ENCODE measurements at places on chromosomes 5 and 9.

DNA sequence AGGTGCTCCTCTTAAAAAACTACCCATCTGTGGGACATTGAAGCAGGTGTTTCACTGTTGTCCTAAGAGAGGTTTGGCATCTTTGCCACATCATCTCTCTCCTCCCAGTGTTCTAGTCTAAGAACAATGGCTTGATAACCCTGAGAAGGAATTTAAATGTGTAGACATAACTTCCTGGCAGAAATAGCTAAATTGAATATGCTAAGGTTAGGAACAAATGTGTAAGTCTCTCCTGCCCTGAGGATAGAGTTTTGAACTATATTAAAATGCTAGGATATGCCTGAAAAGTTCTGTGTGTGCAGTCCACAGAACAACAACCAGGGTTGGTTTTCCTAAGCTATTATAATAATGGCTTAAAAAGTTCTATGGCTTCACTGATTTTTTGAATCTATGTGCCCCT, 106.6 kb downstream of the LRRC70 start:
- no peak for DNase-seq

GRCh38 chr5:148986636-148987035, 76.2 kb downstream of the SH3TC2 start:
- DNase-seq: no peak

DNA sequence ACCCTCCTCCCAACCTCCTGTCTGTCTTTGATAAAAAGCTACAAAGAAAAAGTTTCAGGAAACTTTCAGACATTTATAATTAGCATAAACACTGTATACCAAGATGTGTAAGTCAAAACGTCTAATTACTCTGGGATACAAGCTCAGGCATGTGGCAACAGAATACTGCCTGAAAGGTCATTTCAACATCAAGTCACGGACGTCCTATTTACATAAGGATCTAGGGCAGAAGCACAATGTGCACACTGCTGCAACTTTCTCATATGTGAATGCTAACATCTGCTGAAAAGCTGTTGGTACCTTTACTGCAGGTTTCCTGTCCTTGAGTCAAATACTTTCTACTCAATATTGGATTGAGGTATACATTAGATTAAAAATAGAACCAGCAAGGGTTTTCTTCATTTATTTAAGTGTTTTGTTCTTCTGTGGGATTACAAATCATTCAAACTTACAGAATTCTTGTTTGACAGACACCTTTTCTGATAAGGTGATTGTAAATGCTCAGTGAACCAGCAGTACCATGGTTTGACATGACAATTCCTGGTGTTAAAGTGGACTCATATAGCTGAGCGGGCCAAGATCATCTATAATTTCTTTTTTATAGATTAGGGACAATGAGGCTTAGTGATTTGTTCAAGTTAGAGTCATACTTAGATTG, 36.8 kb downstream of the ELL2 start:
- no peak for DNase-seq

GRCh38 chr9:78143281-78144007, 92.4 kb upstream of the CEP78 start:
- DNase-seq: no peak

- DNase-seq: no peak
Observed at GRCh38 chr9:128420060-128420650, 502 bp upstream of the CERCAM start.

- no peak for DNase-seq
Observed at GRCh38 chr5:31987985-31988710, 186.0 kb downstream of the GOLPH3 start.

GRCh38 chr5:94239266-94239665, 379.1 kb downstream of the KIAA0825 start:
- DNase-seq: no peak

DNA sequence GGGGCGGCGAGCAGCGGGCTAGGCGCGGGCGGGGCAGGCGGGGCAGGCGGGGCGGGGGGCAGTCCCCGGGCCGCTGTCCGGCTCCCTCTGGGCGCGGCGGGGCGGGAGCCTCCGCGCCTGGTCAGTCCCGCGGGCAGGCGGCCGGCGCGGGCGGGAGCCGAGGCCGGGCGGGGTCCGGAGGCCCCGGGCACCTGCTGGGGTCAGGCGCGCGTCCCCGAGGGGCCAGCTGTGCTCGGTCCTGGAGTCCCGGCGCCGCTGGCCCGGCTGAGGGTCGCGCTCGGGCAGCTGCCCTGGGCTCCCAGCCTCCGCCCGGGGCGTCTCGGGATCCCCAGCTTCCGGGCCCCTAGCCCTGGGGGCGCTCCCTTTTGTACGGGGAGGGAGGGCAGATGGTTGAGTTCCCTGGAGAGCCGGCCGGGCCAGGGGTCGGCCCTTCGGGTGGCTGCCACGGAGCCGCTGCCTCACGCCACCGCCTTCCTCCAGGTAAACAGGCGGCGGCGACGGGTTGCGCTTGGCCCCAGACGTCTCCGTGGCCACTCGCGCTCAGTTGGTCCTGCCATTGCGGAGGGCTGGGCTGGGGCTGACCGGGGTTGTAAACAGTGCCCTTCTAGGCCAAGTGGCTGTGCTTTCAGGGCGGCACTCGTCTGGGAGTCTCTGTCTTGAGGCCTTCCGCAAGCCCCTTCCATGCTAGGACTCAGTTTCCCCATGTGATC, 473 bp downstream of the ZBTB34 start:
- no peak for DNase-seq

DNA sequence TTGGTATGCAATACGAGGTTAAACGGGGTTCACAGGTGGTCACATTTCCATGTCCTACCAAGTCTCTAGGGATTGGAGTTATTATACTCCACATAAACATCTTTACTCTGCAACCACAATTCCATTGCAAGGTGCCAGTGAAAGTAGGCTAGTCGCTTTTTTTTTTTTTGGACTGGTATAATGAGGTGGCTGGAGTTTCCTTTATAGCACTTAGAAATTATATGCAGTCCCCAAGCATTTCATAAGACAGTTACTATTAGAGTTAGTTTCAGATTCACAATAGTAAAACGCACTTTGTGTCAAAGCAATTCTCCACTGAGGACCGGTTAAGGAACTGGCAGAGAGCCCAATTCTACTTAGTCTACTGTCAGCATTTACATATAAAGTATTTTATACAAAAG, 1.4 kb downstream of the MEF2C start:
- DNase-seq: no peak

GRCh38 chr9:83066771-83067170, 3.8 kb upstream of the RASEF start:
- no peak for DNase-seq

DNA sequence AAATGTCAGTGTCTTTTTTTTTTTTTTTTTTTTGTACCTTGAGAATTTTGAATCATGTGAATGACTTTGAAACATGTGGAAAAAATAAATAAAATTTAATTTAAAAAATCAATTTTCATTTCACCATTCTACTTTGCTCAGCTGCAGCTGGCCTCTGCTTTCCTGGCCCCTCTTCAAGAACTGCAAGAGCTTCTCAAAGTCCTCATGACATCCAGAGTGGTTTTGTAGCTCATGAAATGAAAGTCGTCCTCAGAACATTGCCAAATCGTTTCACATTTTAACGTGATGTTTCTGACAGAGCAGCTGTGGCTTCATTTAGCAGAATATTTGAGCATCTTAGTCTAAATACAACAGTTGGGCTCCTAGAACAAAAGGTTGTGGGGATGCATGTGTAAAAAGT, 47.9 kb upstream of the TMEM215 start:
- DNase-seq: no peak

- no peak for DNase-seq
Observed at GRCh38 chr5:107169867-107170266, 500.9 kb downstream of the EFNA5 start.

- no peak for DNase-seq
Observed at GRCh38 chr5:148482697-148483462, 99.1 kb downstream of the FBXO38 start.

- DNase-seq: no peak
Observed at GRCh38 chr5:177419046-177419445, 7.4 kb upstream of the GRK6 start.

GRCh38 chr5:101292199-101292598, 389.1 kb upstream of the ST8SIA4 start:
- DNase-seq: no peak

DNA sequence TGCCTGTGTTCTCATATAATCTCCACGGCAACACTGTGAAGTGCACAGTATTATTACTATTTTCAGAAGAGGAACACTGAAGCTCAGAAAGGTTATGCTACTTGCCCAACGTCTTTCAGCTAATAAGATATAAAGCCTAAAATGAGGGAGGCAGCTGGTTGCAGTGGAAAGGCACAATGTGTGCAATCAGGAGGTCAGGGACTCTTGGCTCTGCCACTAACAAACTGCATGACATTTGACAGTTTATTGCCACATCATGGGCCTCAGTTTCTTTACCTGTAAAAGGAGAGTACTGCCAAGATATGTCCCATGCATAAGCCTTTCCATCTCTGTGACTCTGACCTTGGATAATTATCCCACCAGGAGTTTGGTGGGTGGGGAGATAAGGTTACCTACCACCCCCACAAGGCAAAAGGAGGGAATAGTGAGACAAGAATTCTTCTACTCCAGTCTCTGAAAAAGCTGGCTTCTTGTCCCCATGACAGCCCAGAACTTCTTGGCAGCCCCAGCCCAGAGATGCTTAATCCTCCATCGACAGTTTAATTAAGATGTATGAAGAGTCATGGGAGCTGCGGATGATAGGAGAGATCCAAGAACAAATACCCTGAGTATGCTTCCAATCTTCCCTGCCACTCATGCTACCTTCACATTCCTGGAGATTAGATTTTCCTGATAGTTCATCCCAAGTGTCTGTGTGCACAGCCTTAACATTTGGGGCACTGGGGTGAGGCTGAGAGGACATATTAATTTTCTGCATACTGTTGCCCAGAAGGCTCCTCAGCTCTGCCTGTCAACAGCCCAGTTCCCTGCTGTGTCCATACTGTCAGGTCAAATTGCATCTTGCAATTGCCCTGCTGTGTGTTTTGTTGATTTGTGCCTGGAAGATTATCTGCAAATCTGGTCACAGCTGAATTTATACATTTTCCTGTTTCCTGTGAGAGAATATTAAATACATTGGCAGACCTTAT, 271.2 kb downstream of the FAM114A2 start:
- no peak for DNase-seq

DNA sequence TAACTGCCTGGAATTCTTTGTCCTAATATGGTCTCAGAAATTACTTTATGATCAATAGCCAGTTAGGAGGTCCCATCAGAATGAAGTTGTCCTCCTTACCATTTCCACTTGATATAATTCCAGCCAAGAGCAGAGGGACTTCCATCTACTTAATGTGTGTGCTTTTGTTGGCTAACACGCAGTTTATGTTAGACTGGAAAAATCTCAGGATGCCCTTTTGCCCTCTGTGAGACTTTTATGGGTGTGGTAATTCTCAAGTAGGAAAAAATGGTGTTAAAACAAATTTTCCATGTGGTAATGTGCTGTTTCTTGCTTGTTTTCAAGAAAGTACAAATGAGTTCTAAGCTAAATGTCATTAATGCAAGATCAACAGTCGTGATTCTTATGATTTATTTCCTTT, 327.1 kb downstream of the MTRR start:
- no peak for DNase-seq

- no peak for DNase-seq
Observed at GRCh38 chr9:86531273-86531970, 177.2 kb upstream of the TUT7 start.

- DNase-seq: no peak
Observed at GRCh38 chr5:96816991-96817390, 9.2 kb upstream of the ERAP1 start.

DNA sequence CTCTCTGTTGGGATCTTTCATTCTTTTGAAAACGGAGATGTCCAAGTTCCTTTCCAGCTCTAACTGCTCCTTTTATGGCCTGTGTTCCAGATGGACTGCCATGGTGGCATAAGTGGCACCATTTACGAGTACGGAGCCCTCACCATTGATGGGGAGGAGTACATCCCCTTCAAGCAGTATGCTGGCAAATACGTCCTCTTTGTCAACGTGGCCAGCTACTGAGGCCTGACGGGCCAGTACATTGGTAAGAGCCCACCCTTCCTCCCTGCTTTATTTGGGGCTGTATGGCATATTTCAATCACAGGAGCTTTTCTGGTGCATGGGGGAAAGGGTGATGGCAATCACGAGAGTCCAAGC, 4.8 kb downstream of the GPX3 start:
- no peak for DNase-seq

GRCh38 chr5:43038496-43038989, 1.6 kb downstream of the ANXA2R start:
- DNase-seq: no peak

GRCh38 chr5:79695526-79695925, 5.9 kb downstream of the CMYA5 start:
- DNase-seq: no peak

DNA sequence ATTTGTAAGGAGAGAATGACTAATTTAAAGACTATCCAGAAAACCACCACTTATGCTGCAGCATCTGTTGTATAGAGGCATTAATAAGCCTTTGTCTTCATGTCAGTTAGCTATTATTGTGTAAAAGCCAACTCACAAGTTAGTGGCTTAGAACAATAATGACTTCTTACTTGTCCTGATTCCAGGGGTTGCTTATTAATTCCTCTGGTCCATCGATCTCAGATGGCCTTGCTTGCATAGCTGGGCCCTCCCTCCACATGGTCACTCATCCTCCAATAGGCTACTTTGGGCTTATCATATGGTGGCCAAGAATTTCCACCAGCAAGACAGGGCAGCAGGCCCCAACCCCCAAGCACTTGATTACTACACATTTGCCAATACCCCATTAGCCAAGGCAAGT, 44.5 kb upstream of the STK32A start:
- no peak for DNase-seq

DNA sequence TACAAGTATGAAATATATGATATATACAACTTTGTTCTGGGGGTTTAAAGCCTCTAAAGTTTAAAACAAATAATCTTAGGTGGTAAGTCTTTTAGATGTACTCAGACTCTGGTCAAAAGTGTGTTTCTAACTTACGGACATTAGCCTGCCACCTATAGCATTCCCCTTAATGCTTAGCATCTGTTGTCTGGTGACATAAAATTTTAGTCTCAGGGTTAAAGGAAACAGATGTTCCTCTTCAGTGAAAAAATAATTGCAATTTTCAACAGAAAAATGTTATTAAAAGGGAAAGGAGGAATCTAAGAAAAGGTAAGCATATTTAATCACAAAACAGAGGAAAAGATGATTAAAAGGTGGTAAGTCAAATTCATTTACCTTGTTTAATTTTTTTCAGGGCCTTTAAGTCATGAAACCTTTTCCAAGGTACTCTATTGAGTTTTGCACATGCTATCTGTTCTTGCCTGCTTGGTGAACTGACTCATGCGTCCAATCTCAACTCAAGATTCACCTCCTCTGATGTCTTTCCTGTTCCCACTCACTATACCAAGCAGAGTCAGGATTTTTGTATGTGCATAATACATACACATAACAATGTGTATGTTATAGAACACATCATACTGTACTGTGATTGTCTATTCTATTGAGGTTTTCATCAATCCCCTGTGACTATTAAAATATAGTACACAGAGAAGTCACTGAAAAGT, 7.9 kb downstream of the TMEM167A start:
- DNase-seq: no peak

- DNase-seq: no peak
Observed at GRCh38 chr5:36066001-36066539, 612 bp downstream of the UGT3A2 start.

DNA sequence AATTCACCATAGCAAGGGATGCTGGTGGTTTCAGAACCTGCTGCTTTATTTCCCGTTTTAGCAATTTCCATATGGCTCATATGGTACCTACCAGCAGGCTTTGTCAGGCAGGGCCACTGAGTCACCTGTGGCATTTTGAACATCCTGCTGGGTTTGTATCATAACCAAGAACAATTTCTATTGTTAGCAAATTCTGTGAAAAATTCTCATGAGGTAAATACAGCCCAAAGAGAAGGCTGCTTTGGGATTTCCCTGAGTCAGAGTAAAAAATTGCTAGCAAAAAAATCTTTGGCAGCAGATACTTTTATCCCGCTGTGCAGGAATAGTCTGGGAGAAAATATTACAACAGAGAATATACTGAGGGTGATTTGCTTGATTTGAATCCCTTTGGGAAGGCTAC, 52.7 kb downstream of the PRR16 start:
- no peak for DNase-seq

Measured in cortex of kidney (tissue), 1 donor.